NCI-H1694 treated with DMSO at 0.1 percent for 48 hours (cell line): ENCODE measurements at places on chromosomes 5 and 9.

- DNase-seq, result no peak
Observed at GRCh38 chr9:127223810-127224177, 40.8 kb upstream of the GARNL3 start.

DNA sequence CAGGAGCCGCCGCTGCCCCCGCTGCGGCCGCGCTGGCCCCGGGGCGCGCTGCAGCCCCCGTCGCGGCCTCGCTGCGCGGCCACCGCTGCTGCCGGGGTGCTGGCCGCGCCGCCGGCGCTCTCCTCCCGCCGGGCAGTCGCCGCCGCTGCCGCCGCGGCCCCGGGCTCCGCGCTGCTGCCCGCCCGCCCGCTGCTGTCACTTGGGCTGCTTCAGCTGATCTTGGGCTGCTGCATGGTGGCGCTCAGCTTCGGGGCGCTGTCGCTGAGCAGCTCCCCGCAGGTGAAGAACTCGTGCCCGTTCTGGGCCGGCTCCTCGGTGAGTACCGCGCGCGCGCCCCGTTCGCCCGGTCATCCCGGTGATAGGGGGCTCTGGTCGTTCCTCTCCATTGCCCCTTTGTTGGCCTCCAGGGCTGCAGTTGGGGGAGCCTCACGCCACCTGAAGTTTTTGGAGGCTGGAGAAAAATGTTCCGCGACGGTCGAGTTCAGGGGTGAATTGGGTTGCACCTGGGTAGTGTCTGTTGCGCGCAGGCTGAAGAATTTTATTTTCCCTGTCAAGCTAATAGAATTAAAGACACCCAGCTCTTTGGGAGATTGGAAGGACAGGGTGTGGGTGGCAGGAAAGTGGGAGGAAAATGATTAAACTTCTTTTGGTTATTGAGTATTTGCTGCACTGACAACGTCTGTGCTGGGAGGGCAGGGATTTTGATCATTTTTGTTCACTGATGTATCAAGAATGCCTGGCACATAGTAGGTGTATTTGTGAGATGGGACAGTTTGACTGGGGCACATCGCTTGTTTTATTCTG is 596 bp downstream of the ENTREP1 start:
- no peak for DNase-seq

GRCh38 chr5:102295534-102296177 is 428 bp downstream of the SLCO4C1 start:
- no peak for DNase-seq

GRCh38 chr5:52725065-52725746 is 62.5 kb upstream of the ITGA1 start:
- DNase-seq, result no peak

- no peak for DNase-seq
Observed at GRCh38 chr9:70462300-70462699, 47.8 kb upstream of the KLF9 start.
